ENCODE measurements at places on chromosomes 2 and 18. TPM values are rescaled to one million over a fixed set of nuclear protein-coding genes. Genes with fewer than 3 reads are reported as not detected.

CYP27C1 gene
- total RNA-seq, result not detected

TWIST2 gene
- 134 TPM for total RNA-seq

TEX44 gene
- total RNA-seq, result not detected

CRYGD gene
- not detected for total RNA-seq

ASTL gene
- total RNA-seq, result not detected

MARCHF4 gene
- total RNA-seq, result 1.2 TPM

CROCC2 gene
- not detected for total RNA-seq

DES gene
- 5.0 TPM for total RNA-seq

UGT1A6 gene
- not detected for total RNA-seq

GAD1 gene
- not detected for total RNA-seq

EVX2 gene
- total RNA-seq, result not detected

PRPF40A gene
- total RNA-seq, result 83.9 TPM

CD302 gene
- 5.0 TPM for total RNA-seq

DLX2 gene
- 0.15 TPM for total RNA-seq

NAT8 gene
- total RNA-seq, result not detected

C2orf72 gene
- total RNA-seq, result not detected

MRO gene
- total RNA-seq, result 0.30 TPM

COL4A3 gene
- total RNA-seq, result not detected

LBX2 gene
- total RNA-seq, result 1.3 TPM

ARHGAP15 gene
- not detected for total RNA-seq

EIF4E2 gene
- total RNA-seq, result 85.9 TPM

SERPINB5 gene
- total RNA-seq, result not detected

NGEF gene
- 2.2 TPM for total RNA-seq

ITPRIPL1 gene
- 3.7 TPM for total RNA-seq

CFAP221 gene
- not detected for total RNA-seq

ARHGAP28 gene
- total RNA-seq, result 7.4 TPM

SLC9A2 gene
- total RNA-seq, result not detected

KRTCAP3 gene
- total RNA-seq, result not detected

SPATA3 gene
- total RNA-seq, result not detected

TEKT4 gene
- total RNA-seq, result not detected

SIX3 gene
- not detected for total RNA-seq

ANKMY1 gene
- 4.3 TPM for total RNA-seq

CLEC4F gene
- total RNA-seq, result not detected

SPC25 gene
- total RNA-seq, result 12.9 TPM

APOB gene
- total RNA-seq, result not detected

IL36RN gene
- not detected for total RNA-seq

WNT10A gene
- not detected for total RNA-seq

GNAL gene
- 0.34 TPM for total RNA-seq

AQP4 gene
- not detected for total RNA-seq

ATP9B gene
- 9.6 TPM for total RNA-seq

SMAD7 gene
- 1.0 TPM for total RNA-seq

MAPRE3 gene
- total RNA-seq, result 1.3 TPM

FSHR gene
- not detected for total RNA-seq

MAP3K19 gene
- total RNA-seq, result not detected

TMEM247 gene
- not detected for total RNA-seq

PDCL3 gene
- 17.7 TPM for total RNA-seq

ZC3H8 gene
- total RNA-seq, result 0.74 TPM

BAZ2B gene
- total RNA-seq, result 8.5 TPM

SGO2 gene
- 23.2 TPM for total RNA-seq
